Osteocyte (in vitro differentiated cells): ENCODE measurements at places on chromosomes 5 and 9.

- no peak for DNase-seq
These were observed 569.1 kb downstream of the ACTL7B start for GRCh38 chr9:108286638-108287206.

- no peak for DNase-seq
These were observed 241.4 kb upstream of the IL12B start for GRCh38 chr5:159571501-159572244.

DNA sequence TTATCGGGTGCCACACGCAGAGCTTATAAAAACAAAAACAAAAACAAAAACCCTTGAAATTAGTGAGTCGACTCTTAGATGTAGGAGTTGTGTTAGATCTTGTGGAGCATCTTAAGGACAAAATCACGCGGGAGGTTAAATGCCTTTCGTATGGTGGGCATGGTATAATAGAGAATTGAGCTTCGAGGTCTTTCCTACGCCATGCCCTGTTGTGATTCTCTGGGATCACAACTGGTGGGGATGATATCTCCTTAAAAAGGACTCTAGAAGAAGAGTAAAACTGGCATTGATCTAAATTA lies 773 bp upstream of the ELL2 start:
- DNase-seq: no peak

- DNase-seq: no peak
These were observed 398.8 kb downstream of the ZSWIM6 start for GRCh38 chr5:61730866-61731265.

GRCh38 chr5:81250004-81250403 lies 16.9 kb downstream of the CKMT2 start:
- DNase-seq: no peak

DNA sequence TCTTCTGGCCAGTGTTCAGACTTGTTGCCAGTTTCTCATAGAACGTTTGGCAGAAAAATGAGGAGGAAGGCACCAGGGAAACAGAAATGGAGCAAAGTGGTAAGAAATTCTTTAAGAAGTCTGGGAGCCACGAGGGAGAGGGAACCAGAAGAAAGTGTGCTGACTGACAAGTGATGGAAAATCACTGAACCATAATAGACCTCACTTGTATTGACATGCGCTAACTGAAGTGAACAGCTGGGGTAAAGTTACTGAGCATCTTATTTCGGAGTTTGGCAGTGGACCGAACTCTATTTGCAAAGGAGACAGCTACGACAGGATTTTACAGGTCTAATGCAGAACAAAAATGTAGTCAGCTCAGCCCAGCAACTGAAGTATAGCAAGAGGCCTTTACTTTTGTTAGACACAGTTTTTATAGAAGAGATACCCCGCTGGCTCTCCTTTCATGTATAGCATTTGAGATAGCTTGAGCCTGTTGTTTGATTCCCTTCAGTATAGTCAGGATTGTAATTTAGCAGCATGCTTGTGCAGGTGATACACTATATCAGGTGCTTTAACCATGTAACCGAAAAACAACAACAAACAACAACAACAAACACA lies 53.6 kb downstream of the HMHB1 start:
- no peak for DNase-seq

DNA sequence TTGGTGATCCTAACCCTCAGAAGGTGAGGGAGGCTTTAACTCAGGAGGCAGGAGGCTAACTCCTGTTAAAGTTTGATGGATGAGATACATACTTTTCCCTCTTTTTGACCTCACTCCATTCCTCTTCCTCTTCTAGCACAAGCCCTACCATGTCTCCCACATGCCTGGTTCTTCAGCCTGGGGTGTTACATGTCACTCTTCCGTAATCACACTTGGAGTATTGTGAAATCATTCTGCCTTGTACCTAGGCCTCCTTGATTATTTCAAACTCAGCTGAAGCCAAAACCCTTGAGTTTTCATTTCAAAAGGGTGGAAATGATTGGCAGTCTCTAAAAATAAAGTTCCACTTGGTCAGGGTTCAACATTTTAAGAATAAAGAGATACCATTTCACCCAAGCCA lies 1.8 kb downstream of the PLAC8L1 start:
- no peak for DNase-seq

GRCh38 chr5:72180925-72181324 lies 73.7 kb downstream of the MAP1B start:
- no peak for DNase-seq

GRCh38 chr9:114754581-114754980 lies 51.3 kb downstream of the TNFSF15 start:
- no peak for DNase-seq

GRCh38 chr9:21434202-21435014 lies 5.8 kb upstream of the IFNA1 start:
- DNase-seq: no peak

- DNase-seq: no peak
These were observed 481.2 kb downstream of the ACTL7B start for GRCh38 chr9:108374626-108375025.

GRCh38 chr9:122125158-122125508 lies 32.0 kb upstream of the TTLL11 start:
- DNase-seq: peak; percentile 95

DNA sequence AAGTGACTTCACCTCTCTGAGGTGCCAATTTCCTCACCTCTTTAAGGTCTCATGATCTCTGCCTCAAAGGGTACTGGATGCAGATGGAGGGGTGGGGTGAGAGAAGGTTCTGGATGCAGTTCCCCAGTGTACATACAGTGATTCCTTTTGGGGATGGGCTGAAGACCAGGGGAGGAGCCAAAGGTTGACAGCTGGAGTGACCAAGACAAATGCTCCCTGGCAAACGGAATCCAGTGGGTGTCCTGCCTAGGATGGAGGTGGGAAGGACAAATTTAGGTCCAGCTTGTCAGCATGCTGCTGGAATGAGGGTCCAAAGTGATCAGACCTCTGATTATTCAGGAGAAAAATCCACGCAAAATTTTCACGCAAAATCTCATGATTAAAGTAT lies 7.3 kb upstream of the LMX1B start:
- DNase-seq: no peak

GRCh38 chr5:180093241-180093640 lies 21.7 kb upstream of the RNF130 start:
- DNase-seq: no peak

GRCh38 chr9:121529237-121529987 lies 29.8 kb upstream of the GGTA1 start:
- peak; percentile 89 for DNase-seq

DNA sequence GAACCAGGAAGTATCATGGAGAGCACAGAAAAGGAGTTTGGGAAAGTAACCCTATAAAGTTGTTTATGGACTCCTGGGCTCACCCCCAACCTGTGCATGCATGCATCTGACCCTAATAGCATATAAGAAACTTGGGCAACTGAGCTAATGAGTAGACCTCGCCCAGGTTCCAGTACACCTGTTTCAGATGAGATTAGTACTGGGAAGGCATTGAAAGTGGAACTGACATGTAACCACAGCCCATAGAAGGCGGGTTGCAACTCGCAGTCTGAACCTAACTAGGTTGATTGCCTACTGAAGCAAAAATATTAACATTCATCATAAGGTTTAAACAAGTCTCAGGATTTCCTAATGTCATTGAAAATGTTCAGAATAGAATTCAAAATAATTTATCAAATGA lies 87.0 kb downstream of the WNK2 start:
- no peak for DNase-seq

GRCh38 chr5:107381189-107381856 lies 289.4 kb downstream of the EFNA5 start:
- DNase-seq: peak; percentile 84

- no peak for DNase-seq
These were observed 302.9 kb upstream of the PAPPA start for GRCh38 chr9:115850548-115851304.

DNA sequence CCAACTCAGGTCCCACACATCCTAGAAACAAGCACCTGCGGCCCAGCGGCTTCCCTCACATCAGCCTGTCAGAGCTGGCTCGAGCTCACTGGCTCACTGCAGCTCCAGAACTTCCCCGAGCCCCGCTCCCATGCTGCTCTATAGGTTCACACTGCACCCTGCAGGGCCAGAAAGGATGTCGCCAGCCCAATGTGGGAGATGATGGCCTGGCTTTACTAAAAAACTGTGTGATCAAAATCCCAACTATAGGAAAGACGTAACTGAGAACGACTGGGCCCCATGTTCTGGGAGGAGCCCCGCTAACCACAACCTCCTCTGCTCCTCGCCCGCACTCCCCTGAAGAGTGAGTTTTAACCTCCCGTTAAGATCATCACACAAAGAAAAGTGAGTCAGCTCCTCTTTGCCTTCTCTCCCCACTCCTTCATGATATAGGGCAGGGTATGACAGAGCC lies 4.6 kb downstream of the SURF4 start:
- no peak for DNase-seq

GRCh38 chr5:173736374-173736773 lies 119.9 kb upstream of the BOD1 start:
- DNase-seq: no peak

GRCh38 chr5:81729276-81729675 lies 21.6 kb downstream of the SSBP2 start:
- no peak for DNase-seq

DNA sequence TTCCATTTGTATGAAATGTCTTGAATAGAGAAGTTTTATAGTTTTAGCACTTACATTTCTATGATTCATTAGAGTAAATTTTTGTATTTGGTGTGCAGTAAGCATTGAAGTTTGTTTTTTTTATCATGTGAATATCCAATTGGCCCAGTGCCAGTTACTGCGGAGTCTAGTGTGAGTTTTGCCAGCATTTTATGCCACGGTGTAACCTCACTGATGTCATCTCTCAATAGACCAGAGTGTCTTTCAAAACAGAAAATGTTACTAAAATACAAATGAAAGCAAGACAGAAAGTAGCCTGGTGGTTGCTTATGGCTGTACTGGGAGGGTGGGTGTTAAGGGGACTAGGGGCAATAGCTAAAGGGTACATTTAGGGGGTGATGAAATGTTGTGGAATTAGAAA lies 62.8 kb downstream of the IPPK start:
- peak; percentile 84 for DNase-seq

DNA sequence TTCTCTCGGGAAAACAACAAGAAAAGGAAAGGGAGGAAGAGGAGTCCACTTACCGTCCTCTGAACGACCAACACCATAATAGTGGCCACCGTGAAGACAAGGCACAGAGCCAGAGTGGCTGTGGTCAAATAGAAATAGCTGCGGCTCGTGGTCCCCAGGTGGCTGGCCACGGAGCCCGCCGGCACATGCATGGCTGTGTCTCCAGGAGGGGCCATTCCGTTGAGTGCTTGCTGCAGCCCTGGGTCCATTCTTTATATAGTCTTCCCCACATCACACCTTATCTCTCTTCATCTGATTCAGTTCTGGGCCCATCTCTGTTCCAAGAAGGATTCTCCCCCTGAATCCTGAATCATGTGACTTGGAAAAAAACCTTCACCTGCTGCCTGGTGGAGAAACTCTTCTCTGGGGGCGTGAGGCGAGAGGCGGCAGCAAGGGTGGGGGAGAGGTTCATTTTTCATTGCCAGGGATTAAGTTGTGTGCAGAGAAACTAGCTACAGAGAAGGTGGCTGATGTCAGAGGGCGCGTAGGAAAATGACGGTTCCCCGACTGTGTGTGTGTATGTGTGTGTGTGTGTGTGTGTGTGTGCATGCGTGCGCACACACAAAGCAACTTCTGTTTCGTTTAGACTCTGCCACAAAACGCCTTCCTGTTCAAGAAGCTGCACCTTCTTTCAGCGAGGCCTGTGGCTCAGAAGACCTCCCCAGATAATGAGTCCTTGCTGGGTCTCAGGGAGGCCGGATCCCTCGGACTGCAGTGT lies at the start of gene TNFSF8:
TNFSF8 (minus strand) TSS at position 536 of the 757 bp plus-strand sequence; CDS start at position 248, 288 bp downstream.
- DNase-seq: no peak

DNA sequence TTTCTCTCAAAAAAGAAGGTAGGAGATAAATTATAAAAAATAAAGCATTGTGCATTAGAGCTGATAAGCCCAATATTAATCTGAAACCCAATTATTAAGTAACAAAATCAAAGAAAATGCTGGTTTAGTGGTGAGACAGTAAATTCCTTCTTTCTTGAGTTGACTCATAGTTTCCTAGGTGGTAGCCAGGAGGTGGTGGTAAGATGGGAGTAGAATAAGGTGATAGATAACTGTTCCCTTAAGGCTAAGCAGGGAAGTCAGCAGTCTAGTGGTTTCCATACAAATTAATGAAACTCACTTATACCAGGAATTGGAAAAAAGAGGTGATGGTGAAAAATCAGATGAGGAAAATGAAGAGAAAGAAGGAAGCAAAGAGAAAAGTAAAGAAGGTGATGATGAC lies 23.2 kb downstream of the LYSMD3 start:
- no peak for DNase-seq

DNA sequence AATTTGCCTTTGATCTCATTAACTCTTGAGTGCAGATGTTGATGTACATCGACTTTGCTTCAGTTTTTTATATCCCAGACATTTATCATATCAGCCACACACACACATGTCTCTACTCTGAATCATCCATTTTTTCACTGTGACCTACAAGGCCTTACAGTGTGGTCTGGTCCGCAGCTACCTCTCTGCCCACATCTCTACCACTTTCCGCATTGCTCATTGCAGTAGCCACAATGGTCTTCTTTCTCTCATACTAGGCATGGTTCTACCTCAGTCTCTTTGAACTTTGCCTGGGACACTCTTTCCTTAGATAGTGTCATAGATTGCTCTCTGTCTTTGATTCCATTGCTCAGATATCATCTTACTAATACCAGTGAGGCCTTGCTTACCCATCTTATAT lies 87.9 kb upstream of the FSD1L start:
- DNase-seq: no peak

DNA sequence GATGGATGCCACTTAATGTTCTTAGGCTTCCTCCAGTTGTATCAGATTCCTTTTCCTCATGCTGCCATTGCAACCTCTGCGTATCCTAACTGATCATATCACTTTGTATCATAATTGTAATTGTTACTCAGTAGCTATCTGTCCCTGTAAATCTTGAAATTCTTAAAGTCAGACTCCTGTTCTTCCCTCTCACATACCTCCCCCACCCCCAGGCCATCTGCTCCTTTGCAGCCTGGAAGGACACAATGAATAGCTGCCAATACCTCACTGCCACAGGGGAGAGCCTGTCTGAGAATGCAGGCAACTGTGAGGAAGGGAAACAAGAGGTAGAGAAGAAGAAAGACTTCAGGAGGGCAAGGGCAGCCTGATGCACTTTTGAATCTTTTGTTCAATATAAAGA lies 228.5 kb downstream of the ENC1 start:
- no peak for DNase-seq

GRCh38 chr9:109198736-109199382 lies 31.8 kb upstream of the FRRS1L start:
- no peak for DNase-seq

DNA sequence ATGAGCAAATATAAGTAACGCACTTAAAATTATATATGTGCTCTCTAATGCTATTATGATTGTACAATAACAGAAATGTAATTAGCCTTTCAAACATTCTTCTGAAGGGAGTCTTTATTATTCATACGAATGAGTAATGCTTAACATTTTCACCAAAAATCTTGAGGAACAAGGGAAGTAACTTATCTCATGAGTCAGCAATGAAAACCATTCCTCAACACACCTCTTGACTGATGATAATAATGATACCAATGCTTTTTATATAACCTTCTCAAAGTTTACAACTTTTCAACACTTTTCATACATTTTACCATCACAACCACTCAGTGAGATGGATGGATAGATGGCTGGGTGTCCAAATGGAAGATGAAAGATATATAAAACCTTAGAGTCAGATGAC lies 369.3 kb downstream of the BNC2 start:
- DNase-seq: no peak
